ENCODE measurements at places on chromosomes 13 and 19. TPM values are rescaled to one million over a fixed set of nuclear protein-coding genes. Genes with fewer than 3 reads are reported as not detected.

The ZNF98 gene
- total RNA-seq, result not detected

The FOSB gene
- total RNA-seq, result 16.3 TPM

The RANBP3 gene
- total RNA-seq, result 96.5 TPM

The GRIN2D gene
- 0.42 TPM for total RNA-seq

The TINCR gene
- total RNA-seq, result 0.57 TPM

The AP3D1 gene
- 126 TPM for total RNA-seq

The SHANK1 gene
- total RNA-seq, result not detected

The CACNG7 gene
- not detected for total RNA-seq

The EMC10 gene
- 84.1 TPM for total RNA-seq

The ZNF681 gene
- 3.0 TPM for total RNA-seq

The NCR1 gene
- 81.6 TPM for total RNA-seq

- H3K4me3 ChIP-seq, result no peak overlapping the region
- H3K36me3 ChIP-seq, result no peaks in the 10 kb centered on the region
- DNase-seq, result no peak
- no peaks in the 10 kb centered on the region for H3K4me1 ChIP-seq
Measured at GRCh38 chr13:112229445-112229844, 146.7 kb upstream of the SPACA7 start.

DNA sequence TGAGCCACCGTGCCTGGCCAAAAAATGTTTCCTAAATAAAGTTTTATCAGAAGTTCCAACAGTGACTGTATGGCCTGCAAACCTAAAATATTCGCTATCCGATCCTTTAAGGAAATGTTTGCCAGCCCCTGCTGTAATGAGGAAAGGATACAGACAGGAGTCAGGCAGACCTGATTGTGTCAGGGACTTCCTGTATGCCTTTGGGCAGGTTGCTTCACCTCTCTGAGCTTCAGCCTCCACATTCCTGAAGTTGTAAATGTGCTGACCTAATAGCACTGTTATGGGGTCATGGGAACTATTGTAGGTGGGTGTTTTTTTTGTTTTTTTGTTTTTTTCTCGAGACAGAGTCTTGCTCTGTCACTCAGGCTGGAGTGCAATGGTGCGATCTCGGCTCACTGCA lies 6.2 kb downstream of the ABHD8 start:
- H3K36me3 ChIP-seq, result no peaks in the 10 kb centered on the region
- H3K4me3 ChIP-seq, result no peak overlapping the region
- no peaks in the 10 kb centered on the region for H3K27me3 ChIP-seq
- H3K4me1 ChIP-seq, result peaks cover 7% of the 10 kb centered on the region
- H3K27ac ChIP-seq, result no peak overlapping the region
- DNase-seq, result no peak

DNA sequence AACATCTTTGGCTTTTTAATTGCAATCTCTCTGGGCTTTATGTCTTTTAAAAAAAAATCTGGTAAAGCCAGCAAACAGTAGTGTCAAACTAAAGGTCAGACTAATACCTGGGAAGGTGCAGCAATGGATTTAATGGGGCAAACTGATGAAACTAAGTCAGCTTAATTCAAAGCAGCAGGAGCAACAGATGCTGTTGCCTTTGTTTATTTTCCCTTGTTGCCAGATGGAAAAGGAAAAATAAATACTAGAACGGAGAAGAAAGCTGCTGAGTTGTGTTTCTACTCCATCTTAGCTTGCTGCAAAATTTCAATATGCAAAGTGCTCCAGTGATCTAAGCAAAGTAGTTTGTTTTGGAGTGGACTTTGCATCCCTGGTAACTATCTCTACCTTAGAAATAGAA lies 1097.8 kb downstream of the PCDH17 start:
- no peaks in the 10 kb centered on the region for H3K4me1 ChIP-seq
- no peak for DNase-seq
- no peaks in the 10 kb centered on the region for H3K36me3 ChIP-seq
- no peak overlapping the region for H3K27ac ChIP-seq
- no peak overlapping the region for H3K4me3 ChIP-seq

DNA sequence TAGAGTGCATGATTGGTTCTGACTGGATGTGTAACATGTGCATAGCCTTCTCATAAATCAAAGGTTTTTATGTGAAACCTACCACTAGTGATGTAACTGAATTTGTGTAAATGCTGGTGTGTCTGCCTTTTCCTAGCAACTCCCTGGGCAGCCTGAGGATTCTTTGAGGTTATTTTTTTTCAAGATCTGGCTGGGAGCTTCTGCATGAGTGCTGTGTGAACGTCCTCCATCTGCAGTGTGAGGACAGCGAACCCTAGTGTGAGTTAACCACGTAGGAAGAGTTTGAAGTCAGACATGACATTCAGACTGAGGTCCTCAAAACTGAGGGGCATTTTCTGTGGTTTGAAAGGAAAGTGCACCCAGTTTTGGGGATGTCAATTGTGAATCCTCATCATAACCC lies 39.9 kb downstream of the DPRX start:
- H3K4me1 ChIP-seq, result no peaks in the 10 kb centered on the region
- H3K36me3 ChIP-seq, result no peaks in the 10 kb centered on the region
- no peak overlapping the region for H3K4me3 ChIP-seq

GRCh38 chr13:73933795-73934194 lies 200.4 kb downstream of the KLF12 start:
- no peaks in the 10 kb centered on the region for H3K36me3 ChIP-seq
- H3K27ac ChIP-seq, result peak overlapping the region; percentile 39
- peak overlapping the region; percentile 54 for H3K4me3 ChIP-seq
- DNase-seq, result no peak
- H3K27me3 ChIP-seq, result no peaks in the 10 kb centered on the region

GRCh38 chr19:29542776-29543175 lies 17.0 kb downstream of the VSTM2B start:
- H3K27me3 ChIP-seq, result peaks cover 7% of the 10 kb centered on the region
- DNase-seq, result no peak
- no peaks in the 10 kb centered on the region for H3K4me1 ChIP-seq

DNA sequence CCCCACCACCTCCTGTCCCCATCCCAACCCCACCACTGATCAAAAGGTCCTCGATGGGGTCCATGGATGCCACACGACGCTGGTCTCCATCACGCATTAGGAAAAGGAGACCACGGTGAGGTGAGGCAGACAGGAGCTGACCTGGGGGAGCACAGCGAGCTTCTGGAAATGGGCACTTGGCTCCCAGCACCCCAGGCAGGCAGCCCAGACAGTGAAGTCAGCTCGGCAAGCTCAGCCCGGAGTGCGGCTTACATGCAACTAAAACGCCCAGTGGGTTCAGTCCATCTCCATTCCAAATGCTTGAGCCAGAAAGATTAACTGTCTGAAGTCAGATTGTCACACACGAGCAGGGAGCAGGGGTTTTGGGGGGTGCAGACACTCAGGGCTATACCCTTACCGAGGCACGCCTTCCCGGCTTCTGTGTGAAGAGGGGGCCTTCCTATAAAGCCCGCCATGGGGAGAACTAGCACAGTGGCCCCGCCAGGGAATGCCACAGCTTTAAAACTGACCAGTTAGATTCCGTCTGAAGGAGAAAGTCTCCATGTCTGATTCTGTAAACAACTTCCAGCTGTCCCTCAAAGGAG lies 79.4 kb downstream of the SPACA7 start:
- no peak overlapping the region for H3K4me3 ChIP-seq
- H3K27me3 ChIP-seq, result peaks cover 14% of the 10 kb centered on the region
- no peaks in the 10 kb centered on the region for H3K36me3 ChIP-seq

DNA sequence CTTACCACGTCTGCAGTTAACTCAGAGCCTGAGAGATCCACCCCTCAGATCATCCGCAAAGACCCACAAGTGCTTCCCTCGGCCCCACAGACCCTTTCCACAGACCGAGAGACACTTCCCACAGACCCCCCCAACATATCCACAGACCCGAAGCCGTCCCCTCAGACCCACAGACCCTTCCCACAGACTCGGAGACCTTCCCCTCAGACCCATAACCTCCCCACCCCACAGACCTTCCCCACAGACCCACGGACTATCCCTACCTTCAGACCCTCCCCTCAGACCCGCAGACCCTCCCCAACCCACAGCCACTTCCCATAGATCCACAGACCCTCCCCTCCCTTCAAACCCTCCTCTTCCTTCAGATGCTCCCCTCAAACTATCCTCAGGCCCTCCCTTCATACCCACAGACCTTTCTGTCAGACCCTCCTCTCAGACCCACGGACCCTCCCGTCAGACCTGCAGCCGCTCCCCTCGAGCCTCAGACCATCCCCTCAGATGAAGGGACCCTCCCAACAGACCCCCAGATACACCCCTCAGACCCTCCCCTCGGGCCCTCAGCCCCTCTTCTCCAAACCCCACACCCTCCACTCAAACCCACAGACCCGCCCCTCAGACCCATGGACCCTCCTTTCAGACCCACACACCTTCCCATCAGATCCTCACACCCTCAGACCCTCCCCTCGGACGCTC lies 20.1 kb upstream of the TFDP1 start:
- H3K36me3 ChIP-seq, result no peaks in the 10 kb centered on the region
- no peak for DNase-seq
- H3K4me1 ChIP-seq, result no peaks in the 10 kb centered on the region
- no peak overlapping the region for H3K4me3 ChIP-seq
- H3K27me3 ChIP-seq, result peaks cover 11% of the 10 kb centered on the region

DNA sequence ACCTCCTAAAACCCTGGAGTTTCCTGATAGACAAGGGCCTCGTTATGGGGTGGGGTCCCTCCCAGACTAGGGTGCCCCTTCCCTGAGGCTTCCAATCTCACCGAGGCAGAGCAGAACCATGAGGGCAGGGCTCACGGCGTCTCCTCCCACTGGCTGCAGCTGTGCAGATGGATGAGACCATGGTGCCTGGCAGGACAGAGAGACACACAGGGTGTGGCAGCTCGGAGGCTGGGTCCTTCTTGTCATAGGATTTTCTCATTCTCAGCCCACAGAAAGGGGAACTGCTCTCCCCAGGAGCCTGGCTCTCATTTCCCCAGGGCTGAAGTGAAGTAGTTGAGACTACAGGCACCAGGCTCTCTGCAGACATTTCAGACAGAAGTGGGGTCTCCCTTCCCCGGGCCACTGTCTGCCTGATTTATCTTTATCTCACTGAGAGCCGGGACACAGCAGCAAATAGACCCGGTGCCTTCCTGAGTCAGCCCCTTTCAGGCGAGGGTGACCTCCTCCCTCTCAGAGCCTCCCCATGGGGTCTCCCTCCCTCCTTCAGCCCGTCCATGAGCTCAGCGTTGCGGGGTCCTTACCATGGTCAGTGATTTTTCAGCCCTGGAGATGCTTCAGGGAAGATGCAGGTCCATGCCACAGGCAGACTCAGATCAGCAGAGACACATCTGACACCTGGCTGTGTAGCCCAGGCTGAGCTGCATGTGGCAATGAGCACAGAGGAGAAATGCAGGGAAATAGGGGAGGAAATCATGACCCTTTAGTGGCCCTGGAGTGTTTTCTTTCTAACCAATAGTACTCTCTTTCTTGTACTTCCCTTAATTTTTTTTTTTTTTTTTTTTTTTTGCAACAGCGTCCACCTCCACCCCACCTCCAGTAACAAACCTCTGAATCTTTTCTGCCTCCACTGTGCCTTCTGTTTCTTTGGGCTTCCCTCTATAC lies at the start of gene LILRA5:
LILRA5 (minus strand) TSS at position 731 of the 942 bp plus-strand sequence; CDS start at position 584, 147 bp downstream.
- peaks cover 30% of the 10 kb centered on the region for H3K27me3 ChIP-seq
- no peak for DNase-seq
- H3K36me3 ChIP-seq, result no peaks in the 10 kb centered on the region
- H3K4me3 ChIP-seq, result no peak within 1 kb of the TSS

DNA sequence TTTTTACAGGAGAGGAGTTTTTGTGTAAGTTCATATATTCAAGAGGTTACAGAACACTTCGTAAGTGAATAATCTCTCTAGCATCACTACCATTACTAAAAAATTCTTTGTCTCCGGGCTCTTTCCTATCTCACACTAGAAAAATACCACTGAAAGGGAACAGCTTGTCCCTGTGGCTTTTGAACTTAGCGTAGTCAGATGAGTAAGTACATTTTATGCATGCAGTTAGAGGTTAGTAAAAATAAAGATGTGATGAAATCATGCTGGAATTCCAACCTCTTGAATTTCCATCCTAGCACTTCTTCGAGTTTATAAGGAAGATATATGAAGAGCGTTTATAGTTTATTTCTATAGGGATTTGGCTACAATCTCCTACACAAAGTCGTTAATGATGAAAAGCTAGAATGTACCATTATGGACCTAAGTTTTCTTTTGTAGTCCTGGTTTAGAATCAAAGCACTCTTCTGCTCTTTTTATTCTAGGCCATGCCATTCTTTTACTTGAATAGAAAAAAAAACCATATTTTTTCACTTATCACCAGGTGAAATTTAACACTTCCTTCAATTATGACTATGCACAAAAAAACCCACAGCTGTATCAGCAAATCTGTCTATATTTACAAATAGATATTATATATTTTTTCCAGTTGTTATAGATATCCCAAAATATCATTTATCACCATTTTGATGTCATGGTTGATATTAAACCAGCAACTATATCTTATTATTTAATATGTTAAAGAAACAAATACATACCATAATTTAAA lies 139.9 kb upstream of the PCDH9 start:
- H3K27me3 ChIP-seq, result no peaks in the 10 kb centered on the region
- peaks cover 5% of the 10 kb centered on the region for H3K36me3 ChIP-seq
- no peak overlapping the region for H3K27ac ChIP-seq
- no peaks in the 10 kb centered on the region for H3K4me1 ChIP-seq
- DNase-seq, result no peak

GRCh38 chr19:14375582-14376291 lies 5.5 kb upstream of the ADGRE5 start:
- peak overlapping the region; percentile 93 for H3K27ac ChIP-seq
- H3K4me3 ChIP-seq, result peak overlapping the region; percentile 70
- DNase-seq, result no peak
- H3K36me3 ChIP-seq, result no peaks in the 10 kb centered on the region
